ENCODE measurements at places on chromosomes 6 and 20.
A peak's percentile ranks its signal among the peaks of the same experiment; 100 is the strongest.

DNA sequence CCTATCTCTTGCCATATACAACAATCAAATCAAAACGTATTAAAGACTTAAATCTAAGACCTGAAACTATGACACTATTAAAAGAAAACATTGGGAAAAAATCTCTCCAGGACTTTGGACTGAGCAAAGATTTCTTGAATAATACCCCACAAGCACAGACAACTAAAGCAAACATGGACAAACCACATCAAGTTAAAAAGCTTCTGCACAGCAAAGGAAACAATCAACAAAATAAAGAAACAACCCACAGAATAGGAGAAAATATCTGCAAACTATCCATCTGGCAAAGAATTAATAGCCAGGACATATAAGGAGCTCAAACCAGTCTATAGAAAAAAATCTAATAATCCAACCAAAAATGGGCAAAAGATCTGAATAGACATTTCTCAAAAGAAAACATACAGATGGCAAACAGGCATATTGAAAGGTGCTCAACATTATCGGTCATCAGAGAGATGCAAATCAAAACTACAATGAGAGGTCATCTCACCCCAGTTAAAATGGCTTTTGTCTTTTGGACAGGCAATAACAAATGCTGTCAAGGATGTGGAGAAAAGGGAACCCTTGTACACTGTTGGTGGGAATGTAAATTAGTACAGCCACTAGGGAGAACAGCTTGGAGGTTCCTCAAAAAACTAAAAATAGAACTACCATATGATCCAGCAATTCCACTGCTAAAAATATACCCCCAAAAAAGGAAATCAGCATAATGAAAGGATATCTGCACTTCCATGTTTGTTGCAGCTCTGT, 76.2 kb downstream of the SNX5 start:
- DNase-seq = no peak

DNA sequence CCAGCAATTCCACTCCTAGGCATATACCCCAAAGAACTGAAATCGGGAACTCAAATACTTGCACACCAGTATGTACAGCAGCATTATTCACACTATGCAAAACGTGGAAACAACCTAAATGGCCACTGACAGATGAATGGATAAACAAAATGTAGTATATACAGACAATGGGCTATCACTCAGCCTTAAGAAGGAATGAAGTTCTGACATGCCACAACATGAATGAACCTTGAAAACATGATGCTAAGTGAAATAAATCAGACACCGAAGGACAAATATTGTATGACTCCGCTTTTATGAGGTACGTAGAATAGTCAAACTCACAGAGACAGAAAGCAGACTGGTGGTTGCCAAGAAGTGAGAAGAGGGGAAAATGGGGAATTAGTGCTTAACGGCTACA, 59.1 kb upstream of the CCN6 start:
- DNase-seq = no peak

- DNase-seq = no peak
Measured at GRCh38 chr6:741410-742339, 48.7 kb upstream of the EXOC2 start.

DNA sequence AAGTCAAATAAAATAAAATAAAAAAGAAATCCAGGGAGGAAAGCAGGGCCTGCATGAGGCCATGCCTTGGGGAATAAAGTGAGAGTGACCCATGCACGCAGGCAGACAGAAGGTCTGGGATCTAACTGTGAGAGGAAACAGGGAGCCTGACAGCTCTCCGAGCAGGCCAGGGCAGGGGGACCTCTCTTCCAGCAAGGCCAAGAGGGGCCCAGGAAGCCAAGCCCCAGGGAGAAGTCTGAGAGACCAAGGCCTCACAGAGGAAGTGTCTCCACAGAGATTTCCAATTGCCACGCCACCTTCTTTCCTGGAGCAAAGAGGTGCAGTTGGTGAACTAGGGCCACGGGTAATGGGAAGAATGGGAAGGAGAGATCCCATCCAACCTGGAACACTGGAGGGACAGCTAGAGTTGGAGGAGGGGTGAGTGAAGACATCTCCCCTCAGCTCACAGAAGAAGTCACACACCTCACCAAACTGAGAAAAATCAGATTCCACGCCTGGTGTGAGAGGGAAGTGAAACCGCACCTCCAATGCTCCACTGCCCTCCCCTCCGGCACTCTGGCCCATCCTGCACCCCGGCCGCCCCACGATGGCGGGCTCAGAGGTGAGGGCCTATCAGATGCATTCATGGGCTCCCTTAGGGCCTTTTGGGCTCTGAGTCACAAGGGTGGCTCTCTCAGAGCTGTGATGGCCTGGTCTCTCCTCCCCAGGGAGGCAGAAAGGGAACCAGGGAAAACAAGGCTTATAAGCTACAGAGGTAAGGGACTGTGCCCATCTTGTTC, 25.1 kb upstream of the TAF8 start:
- DNase-seq = no peak

DNA sequence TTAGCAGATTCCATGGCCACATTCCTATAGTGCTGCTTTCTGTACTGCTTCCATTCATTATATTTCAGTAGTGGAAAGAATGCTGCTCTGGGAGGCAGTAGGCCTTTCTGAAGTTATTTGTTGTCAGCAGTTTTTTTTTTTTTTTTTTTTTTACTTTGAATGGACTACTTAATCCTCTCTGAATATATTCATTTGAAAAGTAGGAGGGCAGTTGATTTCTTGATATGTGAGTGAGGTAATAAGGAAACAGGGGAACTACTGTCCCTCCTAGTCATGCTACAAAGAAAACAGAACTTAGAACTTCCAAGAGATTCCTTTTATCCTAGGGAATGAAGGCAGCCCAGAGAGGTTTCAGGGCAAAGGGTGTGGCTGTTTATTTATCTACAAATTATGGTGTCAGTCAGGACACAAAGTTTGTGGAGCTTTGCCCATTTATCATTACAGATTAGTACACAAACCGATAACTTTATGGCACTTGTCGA, 155.9 kb downstream of the JARID2 start:
- DNase-seq = no peak

GRCh38 chr6:38233161-38233791, 406.5 kb downstream of the BTBD9 start:
- DNase-seq = no peak

DNA sequence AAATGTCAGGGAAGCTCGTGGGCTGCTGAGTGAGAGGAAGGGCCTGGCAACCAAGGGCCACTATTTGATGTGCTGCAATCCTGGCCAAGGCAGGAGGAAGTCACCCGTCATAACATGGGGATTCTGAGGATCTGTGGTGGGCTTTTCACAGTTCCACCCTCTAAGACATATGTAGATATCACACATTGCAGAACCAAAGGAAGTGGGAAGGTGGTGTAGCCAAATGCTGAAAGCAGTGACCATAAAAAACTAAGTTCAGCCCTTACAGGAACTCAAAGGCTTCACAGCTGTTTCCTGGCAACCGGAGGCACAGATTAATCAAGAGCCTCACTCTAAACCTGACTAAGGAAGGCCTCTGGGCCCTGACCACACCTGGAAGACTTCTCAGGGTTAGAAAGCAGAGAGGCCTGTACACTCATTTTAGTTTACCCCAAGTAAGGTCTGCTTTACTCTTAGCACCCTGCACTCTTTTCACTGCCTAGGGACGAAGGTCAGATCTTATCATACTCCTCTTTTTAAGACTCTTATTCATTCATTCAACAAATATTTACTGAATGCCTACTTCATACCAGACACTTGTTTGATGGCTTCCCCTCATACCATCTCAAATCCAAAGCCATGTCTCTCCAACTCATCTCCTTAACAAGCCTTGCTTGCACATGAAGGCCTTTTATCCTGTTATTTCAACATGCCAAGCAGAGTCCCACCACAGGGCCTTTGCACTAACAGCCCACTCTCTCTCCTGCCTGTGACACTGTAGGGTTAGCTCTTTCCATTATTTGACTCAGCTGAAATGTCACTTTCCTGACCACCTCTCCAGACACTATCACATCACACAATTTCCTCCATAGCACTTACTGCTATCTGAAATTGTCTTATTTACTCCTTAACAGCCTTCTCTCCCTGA, 2.6 kb downstream of the UBE2V1 start:
- DNase-seq = peak; percentile 10
